ENCODE measurements at places on chromosomes 7 and 10.

GRCh38 chr10:119061926-119062325 is 18.7 kb downstream of the EIF3A start:
- DNase-seq: no peak

- no peak for DNase-seq
Measured at GRCh38 chr10:99661377-99661763, 2.1 kb downstream of the ENTPD7 start.

- DNase-seq: no peak
Measured at GRCh38 chr7:146106319-146106718, 10.3 kb upstream of the CNTNAP2 start.

DNA sequence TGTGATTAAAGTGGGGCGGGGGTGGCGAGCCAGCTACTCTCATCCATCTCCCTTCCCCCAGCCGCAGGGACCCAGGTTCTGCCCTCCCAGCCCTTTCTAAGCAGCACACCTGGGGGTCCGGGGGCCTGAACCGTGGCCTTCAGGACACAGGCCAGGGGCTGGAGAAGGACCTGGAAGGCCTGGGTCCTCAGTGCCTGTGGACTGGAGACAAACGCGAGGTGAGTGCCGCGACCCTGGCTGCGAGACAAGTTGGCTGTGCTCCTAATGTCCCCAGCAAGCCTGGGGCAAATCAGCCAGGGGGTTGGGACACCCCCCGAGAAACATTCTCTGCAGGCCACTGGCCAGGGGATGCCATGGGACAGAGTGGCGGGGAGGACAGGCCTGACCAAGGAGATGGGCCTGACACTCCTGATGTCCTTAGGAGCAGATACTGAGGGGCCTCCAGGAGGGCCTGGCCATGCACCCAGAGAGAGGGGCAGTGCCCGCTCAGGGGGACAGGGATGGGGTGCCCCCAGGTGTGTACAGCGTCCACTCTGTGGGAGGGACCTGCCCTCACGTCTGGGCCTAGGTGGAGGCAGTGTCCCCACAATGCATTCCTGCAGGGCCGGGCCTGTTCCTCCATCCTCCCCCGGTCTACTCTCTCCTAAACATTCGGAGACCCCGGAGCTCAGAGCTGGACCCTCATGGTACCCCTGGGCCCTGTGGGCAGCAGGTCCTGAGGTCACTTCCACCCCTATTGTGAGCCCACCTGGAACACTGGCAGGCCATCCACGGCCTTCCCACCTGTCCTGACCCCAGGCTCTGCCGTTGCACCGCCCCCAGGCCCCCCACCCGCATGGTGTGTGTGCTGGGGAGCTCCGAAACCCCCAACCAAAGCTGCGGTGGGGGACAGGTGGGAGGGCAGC is 13.1 kb downstream of the BRAT1 start:
- DNase-seq: no peak

GRCh38 chr7:44538093-44538797 is 2.9 kb downstream of the NPC1L1 start:
- DNase-seq: no peak

DNA sequence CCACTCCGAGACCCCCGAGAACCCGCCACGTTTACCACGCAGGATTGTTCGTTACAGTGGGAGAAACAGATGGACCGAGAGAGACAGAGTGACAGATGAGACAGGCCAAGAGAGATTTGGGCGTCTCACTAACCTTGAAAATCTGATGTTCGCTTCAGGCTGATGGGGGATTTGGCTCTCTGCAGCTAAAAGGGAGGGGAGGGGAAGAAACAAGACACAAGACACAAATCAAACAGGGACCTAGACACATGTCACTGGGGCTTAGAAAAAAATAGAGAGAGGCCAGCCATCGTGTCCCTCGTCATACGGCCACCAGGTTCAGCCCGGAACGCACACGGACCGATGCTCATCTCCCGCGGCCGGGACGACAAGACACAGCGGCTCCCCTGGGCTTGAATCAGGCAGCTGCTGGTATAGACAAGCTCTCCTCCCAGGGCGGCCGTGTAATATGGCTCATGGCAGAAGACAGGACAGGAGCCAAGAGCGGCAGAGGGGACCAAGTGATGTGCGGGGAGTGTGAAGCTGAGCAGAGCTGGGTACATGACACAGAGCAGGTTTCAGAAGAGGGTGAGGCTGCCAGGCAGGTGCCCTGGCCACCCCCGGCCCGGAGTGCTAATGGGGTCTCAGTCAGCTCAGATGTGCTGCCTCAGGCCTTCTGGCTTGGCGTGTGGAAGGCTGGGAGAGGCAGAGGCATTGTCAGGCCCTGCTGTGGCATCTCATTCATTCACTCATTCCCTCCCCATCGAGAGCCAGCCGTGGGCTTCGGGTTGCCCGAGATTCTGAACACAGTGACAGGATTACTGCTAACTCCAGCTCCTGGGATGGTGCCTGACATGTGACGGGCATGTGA is 88.5 kb upstream of the GNA12 start:
- no peak for DNase-seq

DNA sequence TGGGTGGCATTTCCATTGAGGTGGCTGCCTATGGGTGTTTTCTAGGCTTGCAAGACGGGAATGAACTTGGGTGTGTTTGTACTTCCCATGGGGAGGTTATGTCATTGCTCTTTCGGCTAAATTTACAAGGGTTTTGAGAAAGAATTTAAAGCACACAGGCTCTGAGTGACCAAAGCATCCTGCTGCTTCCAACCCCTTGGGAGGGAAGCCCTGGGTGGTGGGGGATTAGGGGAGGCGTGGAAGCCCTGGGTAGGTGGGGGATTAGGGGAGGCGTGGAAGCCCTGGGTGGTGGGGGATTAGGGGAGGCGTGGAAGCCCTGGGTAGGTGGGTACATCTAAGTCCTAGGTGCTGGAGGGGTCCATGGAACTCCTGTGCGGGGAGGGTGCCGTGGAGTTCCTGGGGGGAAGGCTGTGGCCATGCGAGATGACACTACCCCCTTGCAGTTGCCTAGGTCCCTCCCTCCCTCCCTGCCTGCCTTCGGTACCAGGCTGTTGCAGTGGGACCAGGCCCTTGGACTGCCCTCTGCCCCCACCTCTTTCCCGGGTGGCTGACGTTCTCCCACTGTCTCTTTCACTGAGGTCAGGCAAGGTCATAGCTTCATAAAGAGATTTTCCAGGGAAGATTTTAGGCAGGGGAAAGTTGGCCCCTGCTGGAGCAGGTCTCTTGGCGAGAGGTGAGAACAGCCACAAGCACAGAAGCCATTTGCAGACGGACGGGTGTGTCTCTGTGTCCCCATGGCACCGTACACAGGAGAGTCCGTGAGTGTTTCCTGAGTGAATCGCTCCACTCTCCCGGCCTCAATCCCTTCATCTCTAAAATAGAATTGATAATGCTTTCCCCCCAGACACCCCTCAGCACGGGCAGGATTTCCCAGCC is 19.5 kb downstream of the PRF1 start:
- DNase-seq: no peak

GRCh38 chr10:87957702-87958101 is 94.3 kb downstream of the PTEN start:
- DNase-seq: no peak

GRCh38 chr10:21261842-21262294 is 263.6 kb downstream of the SKIDA1 start:
- DNase-seq: no peak

DNA sequence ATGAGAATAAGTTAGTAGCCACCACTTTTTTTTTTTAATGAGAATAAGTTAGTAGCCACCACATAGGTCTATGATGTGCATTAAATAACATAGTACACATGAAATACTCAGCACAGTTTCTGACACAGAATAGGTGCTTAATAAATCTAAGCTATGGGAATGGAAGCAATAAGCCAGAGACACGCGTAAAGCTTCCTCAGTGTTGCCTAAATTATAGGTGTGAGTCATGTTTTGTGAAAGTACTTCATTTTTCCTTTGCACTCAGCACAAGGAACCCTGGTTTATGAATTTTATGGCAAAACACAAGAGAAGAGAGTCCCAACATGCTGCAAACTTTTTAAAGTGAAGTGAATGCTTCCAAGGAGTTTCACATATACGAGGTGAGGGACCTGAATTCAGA is 267.4 kb downstream of the RNLS start:
- DNase-seq: no peak

DNA sequence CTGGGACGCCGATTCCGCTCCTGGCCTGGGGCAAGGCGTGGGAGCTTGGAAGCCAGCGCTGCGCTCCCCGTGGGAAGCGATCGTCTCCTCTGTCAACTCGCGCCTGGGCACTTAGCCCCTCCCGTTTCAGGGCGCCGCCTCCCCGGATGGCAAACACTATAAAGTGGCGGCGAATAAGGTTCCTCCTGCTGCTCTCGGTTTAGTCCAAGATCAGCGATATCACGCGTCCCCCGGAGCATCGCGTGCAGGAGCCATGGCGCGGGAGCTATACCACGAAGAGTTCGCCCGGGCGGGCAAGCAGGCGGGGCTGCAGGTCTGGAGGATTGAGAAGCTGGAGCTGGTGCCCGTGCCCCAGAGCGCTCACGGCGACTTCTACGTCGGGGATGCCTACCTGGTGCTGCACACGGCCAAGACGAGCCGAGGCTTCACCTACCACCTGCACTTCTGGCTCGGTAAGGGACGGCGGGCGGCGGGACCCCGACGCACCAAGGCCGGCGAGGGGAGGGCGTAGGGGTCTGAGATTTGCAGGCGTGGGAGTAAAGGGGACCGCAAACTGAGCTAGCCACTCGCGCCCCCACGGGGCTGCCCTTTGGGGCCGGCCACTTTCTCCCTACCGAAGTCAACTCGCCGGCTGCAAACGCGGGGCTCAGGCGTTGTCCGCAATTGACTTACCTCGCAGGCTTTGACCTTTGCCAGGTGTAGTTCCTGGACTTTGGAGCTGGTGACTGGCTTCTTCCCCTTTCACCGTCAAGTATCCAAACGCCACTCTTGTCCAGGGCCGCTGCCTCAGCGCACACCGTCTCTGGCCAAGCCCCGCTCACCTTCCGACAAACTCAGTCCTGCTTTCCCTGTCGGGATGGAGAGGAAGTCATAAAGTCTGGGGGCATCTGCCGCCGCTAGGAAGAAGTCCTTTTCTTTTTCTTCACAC is at the start of gene SCIN:
Gene SCIN, plus strand, starts transcription at position 187 of the 928 bp plus-strand sequence. Its CDS starts 67 bp downstream, at position 254.
- no peak for DNase-seq

- DNase-seq: no peak
Measured at GRCh38 chr7:77504951-77505350, 32.1 kb upstream of the PTPN12 start.

- DNase-seq: no peak
Measured at GRCh38 chr10:21172542-21172929, 275.4 kb upstream of the NEBL start.

DNA sequence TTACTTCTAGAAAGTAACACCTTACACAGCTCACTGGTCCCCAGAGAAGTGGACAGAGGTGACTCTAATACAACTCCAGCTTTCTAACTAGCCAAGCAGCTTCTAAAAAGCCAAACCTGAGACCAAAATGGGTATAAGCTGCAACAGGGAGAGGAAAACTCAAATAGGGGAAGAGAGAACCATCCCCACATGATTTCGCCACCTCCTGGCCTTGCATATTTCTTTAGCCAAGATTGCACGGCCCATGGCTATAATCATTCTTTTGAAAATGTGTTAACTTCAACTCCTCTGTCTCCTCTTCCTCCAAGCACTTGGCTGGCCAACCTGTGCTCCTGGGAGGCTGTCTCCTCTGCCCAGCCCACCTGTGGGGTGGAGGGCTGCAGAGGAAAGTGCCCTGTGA is 28.7 kb downstream of the NUP42 start:
- DNase-seq: no peak

GRCh38 chr7:135729230-135729629 is 1.2 kb upstream of the SLC13A4 start:
- DNase-seq: no peak

GRCh38 chr10:31888442-31888841 is 40.2 kb downstream of the ARHGAP12 start:
- no peak for DNase-seq

GRCh38 chr7:36029853-36030515 is 123.1 kb upstream of the EEPD1 start:
- DNase-seq: no peak

DNA sequence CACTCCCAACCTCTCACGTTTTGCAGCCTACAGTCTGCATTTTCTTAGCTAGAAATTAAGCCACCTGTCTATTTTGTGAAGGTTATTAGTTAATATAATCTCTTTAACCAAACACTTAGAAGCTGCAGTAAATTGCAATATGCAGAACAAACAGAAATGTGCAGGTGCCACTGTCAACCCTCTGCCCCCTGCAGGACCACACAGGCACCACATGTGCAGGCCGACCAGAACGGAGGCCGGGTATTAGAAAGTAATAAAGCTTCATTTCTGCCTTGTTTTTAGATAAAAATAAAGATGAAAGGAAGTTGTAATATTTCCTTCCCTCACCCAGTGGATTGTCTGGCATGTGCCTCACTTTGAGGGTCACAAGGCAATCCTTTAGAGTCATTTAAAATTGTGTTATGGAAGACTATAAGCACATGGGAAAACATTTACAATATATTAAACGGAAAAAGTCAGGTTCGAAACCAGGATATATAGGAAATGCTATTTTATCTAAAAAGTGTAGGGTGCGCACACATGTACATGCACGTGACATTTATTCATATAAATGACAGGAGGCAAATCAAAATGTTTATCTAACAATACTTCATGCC is 158.2 kb downstream of the ARHGAP12 start:
- DNase-seq: peak; percentile 41

GRCh38 chr10:124029559-124029958 is 63.8 kb downstream of the CHST15 start:
- DNase-seq: no peak

DNA sequence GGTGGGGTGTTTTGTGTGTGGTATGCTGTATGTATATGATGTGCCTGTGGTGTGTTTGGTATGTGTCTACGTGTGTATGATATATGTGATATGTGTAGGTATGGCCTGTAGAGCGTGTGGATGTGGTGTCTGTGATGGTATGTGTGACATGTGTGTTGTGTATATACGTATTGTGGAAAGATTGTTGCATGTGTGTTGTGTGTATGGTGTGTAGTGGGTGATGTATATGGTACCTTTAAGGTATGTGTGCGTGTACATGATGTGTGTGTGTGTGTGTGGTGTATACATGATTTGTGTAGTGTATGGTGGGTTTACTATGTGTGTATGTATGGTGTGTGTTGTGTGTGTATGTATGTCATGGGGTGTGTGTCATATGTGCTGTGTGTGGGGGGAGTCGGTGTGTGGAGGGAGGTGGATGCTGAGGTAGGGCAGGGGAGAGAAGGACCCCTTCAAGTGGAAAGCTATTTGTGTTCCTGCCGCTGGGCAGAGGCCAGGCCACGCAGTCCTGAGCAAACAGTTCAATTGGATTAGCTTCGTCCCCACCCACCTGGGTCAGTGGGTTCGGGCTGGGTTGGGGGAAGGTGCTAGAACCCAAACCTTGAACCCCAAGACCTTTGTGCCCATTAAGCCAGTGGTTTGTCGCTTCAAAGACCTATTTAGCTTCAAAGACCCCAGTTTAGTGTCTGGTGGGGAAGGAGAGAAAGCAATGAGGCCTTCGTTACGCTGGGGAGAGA is 1.9 kb upstream of the TRPV6 start:
- DNase-seq: no peak
